ENCODE measurements at places on chromosomes 2 and 18.
A peak's percentile ranks its signal among the peaks of the same experiment; 100 is the strongest.

DNA sequence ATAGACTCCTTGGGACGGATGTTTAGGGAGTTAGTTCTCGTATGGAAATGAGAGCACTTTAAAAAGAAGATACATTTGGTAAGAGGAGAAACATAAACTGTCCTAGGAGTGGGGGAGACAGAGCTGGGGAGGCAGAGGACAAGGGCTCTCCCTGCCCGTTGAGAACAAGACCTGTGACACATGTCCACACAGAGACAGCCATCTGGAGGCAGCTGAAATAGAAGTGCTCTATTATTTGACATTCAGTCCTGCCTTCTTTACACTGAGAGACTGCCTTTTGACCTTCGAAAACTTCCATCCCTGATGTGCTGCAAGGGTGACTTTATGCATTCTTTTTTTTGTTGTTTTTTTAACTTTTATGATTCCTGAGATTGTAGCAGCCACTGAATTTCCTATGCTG is 150.1 kb downstream of the UXS1 start:
- DNase-seq, result no peak

DNA sequence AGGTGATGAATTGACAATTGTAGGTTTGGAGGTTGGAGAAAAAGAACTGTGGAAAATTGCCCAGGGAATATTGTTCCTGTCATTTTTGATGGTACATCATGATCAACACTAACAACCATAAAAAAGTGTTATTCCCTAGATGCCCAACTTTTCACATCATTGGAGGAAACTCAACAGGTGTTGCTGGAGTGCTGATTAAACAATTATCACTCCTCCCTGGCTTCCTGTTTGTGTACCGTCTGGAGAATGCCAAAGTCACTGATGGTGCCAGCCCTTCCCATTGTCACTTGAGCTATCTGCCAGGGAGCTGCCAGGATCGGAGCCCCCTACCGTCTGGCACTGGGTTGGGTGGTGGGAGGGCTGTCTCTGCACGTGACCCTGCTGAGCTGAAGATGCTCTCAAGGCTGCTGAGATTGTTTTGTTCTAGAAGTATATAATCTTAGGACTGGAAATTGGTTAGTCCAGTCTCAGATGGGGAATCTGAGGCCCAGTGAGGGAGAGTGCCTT is 156.9 kb downstream of the PRKCE start:
- DNase-seq, result no peak

- DNase-seq, result no peak
Observed at GRCh38 chr2:17461087-17461475, 57.2 kb downstream of the RAD51AP2 start.

DNA sequence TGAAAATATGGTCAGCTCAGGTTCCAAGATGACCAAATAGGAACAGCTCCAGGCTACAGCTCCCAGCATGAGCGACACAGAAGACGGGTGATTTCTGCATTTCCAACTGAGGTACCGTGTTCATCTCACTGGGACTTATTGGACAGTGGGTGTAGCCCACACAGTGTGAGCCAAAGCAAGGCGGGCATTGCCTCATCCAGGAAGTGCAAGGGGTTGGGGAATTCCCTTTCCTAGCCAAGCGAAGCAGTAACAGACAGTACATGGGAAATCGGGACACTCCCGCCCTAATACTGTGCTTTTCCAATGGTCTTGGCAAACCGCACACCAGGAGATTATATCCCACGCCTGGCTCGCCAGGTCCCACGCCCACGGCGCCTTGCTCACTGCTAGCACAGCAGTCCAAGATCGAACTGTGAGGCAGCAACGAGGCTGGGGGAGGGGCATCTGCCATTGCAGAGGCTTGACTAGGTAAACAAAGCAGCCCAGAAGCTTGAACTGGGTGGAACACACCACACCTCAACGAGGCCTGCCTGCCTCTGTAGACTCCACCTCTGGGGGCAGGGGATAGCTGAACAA is 57.5 kb downstream of the WDPCP start:
- no peak for DNase-seq

GRCh38 chr18:56248610-56249235 is 389.7 kb downstream of the TXNL1 start:
- DNase-seq, result peak; percentile 54

GRCh38 chr18:33711514-33711913 is 133.5 kb downstream of the ASXL3 start:
- DNase-seq, result no peak

- no peak for DNase-seq
Observed at GRCh38 chr18:360676-361075, 92.8 kb upstream of the THOC1 start.

DNA sequence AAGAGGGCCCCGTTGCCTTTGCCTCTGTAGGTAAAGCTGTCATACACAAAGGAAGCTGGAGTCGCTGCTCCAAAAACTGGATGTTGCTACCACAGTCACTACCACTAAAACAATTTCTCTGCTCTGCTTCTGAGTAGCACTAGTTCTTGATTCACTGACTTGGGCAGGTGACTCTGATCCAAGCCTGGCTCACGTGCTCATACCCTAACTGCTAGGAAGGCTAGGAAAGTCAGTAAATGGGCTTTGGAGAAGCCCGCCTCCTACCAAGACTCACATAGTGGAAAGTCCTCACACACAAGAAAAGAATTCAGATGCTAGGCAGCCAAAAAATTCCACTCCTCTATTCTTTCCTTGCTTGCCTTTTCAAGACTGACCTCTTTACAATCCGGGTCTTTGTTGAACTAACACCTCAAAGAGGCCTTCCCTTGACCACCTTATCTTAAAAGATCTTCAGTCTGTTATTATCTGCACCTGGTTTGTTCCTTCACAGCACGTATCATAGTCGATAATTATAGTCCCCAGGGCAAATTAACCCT is 11.4 kb upstream of the DYNC1I2 start:
- no peak for DNase-seq

GRCh38 chr18:36427369-36427768 is 129.9 kb downstream of the FHOD3 start:
- no peak for DNase-seq

- no peak for DNase-seq
Observed at GRCh38 chr18:40017021-40017420, 1938.0 kb upstream of the PIK3C3 start.

- no peak for DNase-seq
Observed at GRCh38 chr18:54257015-54257414, 12.3 kb upstream of the POLI start.

- no peak for DNase-seq
Observed at GRCh38 chr18:70319187-70319586, 30.3 kb downstream of the SOCS6 start.

DNA sequence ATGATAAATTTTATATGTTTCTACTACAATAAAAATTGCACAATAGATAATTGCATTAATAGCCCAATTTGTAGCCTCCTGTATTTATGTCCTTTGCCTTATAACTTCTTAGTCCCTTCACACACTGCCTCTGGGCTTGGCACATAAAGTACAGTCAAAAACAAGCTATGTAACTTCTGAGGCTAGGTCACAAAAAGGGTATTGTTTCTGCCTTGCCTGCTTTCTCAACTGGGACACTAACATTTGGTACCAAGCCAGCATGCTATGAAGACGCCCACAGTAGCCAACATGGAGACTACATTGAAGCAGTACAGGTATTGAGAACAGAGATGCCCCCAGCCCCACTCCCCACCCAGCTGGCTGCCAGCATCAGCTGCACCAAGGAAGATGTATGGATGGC is 5.4 kb upstream of the SLC3A1 start:
- DNase-seq, result no peak

DNA sequence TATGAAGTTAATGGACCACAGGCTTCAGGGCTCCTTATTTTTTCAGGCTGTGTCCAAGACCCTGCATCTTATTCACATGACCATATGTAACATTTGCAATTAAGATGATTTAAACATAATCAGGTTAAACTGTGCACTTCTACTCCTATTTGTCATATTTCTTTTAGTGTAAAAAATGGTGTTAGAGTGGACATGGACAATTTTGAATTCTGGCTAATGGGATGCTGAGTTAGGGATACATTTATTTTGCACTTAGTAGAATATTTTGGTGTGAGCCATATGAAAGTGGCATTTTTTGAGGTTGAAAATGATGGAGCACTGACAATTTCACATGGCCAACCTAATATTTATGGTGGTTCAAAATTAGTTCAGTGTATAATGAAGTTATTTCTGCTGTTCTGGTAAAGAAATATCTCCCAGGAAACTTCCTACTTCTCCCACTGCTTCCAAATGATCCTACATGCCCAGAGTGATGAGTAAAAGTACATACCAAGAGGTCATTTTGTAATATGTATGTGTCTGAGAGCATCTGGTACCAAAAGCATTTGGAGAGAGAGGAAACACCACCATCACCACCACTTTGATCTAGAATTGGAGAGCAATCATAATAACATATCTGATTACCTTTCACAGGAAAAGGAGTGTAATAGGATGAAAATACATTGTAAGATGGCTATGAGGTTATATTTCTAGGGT is 36.0 kb downstream of the GULP1 start:
- DNase-seq, result no peak

DNA sequence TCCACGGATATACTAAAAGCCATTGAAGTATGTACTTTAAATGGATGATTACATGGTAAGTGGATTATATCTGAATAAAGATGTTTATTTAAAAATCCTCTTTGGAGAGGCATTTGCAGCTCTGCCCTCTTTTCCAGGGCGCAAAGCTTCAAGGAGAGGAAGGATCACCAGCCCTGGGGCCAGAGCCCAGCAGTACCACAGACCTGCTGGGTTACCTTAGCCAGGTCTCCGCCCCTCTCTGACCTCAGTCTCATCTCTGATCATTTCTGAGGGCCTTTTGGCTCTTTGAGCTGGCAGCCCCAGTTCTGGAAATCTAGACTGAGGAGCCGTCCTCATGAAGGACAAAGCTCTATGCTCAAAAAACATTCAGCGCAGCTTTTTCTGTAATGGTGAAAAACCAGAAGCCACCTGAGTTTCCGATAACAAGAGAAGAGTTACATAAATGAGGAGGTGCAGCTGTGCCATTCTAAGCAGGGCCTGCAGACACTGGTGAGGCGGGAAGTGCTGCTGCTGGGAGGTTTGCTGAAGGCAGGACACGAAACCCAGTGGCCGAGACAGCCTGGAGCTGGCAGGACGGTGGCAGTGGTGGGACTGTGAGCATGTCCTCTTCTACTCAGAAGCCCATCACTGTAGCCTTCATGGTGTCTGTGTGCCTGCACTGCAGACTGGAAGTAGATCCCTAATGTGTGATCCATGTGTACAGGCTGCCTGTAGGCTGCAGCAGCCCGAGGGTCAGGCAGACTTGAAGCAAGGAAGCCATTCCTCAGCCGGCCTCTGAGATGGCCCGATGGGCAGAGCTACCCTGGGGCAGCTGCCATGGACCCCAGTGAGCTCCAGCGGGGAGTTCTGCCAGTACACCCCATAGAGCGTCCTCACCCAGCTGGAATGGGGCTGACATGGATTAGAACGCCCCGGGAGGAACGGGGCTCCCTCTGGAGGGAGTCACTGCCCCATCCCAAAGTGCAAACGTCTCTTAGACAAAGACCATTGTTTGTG is 27.7 kb downstream of the ADRA2B start:
- no peak for DNase-seq

DNA sequence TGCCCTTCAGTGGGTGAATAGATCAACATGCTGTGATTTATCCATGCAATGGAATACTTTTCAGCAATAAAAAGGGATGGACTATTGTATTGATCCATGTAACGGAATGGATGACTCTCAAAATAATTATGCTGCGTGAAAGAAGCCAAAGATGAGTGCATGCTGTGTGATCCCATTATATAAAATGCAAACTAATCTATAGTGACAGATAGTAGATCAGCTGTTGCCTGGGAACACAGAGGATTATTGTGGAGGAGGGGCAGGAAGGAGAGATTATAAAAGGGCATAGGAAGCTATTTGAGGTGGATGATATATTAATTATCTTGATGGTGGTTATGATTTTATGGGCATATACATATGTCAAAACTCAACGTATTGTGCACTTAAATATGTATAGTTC is 55.5 kb upstream of the ADAM23 start:
- no peak for DNase-seq

- no peak for DNase-seq
Observed at GRCh38 chr2:196372811-196373664, 201.7 kb upstream of the STK17B start.

DNA sequence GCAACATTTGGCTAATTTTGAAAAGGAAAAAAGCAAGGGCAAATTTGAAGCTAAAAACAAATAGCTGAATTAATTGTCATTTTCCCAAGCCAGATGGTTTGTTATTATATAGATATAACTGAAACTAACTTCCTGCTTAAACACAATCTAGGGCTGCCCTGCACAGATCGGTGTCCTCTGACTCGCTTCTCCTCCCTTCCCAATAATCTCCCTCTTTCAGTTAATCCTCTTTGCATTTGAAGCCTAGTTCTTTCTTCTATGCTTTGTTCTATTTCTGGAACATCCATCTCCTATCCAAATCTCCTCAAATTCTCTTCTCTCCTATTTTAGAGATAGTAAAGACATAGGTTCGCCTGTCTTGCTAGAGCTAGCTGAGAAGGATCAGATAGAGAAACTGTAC is 328.1 kb downstream of the SLC8A1 start:
- no peak for DNase-seq

- no peak for DNase-seq
Observed at GRCh38 chr2:8524823-8525222, 157.0 kb upstream of the ID2 start.

DNA sequence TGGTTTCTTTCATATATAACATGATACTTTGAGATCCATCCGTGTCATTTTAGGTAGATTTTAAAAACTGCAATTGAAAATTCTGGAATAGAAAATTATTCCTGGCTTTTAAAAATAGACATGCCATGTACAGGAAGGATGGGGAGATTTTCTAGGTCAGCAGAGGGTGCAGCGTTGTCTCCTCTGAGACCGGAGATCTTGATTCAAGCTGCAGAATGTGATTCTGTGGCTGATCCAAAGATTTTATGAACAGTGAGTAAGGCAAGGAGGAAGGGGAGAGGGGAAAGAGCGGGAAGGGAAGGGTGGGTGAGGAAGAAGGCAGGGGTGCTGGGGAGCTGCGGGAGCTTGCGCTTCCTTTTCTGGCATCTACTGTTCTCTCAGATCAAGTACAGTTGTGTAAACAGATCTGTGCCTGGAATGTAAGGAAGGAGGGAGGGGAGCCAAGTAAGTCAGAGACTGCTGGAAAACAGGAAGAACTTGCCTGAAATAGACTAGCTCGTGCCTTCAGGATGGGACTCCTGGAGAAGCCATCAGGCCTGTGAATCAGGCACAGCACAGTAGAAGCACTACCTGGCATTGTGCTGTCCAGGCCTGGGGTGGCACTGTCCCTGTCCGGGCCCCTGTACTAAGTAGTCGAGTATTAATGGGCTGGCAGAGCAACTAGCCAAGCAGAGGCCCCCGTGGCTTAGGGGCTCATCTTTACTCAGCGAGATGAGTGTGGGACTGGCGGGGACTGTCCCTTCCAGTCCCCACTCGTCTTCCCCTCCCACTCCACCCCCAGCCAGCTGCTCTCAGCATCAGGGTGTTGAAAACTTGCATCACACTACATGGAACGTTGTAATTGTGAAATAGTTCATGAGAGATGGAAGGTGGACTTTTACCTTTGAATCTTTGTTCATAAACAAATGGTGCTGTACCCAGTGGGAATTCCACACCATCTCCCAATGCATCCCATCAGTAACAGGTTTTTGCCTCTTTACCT is 163.5 kb downstream of the UXS1 start:
- DNase-seq, result no peak

GRCh38 chr2:234031207-234031606 is 19.3 kb upstream of the SPP2 start:
- no peak for DNase-seq

- DNase-seq, result no peak
Observed at GRCh38 chr2:6394276-6394675, 471.4 kb downstream of the CMPK2 start.

GRCh38 chr2:17578466-17578928 is 38.0 kb downstream of the VSNL1 start:
- peak; percentile 81 for DNase-seq
